Hematopoietic multipotent progenitor cell (in vitro differentiated cells): ENCODE measurements at places on chromosomes 5 and 9.
A peak's percentile ranks its signal among the peaks of the same experiment; 100 is the strongest.

GRCh38 chr5:15983392-15983791 lies 196.2 kb downstream of the MARCHF11 start:
- DNase-seq: no peak

GRCh38 chr5:115262011-115262320 lies 711 bp downstream of the PGGT1B start:
- DNase-seq: no peak

DNA sequence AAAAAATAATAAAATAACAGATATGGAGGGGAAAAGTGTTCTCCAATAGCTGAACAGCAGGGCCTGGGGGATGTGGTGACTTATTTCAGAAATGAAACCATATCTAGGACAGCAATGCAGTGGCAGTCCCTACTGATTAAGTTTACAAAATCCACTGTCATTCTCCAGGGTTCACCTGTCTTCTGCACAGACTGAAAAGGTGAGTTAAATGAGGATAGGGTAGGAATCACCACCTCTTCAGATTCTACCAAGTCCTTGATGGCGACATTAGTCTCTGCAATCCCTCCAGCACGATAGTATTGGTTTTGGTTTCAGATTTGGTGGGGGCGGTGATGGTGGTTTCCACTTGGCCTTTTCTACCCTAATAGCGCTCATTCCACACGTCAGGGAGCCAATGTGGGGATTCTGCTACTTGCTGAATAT lies 32.3 kb upstream of the NPM1 start:
- DNase-seq: no peak

DNA sequence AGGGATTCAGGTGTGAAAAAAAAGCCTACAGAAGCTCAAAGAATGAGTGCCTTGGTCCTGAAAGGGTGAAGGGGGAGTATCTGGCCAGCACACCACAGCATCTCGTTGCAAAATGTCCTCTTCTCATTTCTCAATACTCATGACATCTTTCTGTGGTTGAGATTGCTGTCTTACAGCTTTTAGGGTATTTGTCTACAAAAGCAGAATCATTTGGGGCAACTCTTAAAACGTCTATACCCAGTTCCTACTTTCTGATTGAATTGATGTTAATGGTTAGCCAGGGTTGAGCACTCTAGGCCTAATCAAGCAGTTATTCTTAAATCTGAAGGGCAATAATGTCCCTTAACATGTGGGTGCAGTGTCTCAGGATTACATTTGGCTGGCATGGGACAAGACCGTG lies 21.2 kb upstream of the PCSK5 start:
- DNase-seq: no peak

DNA sequence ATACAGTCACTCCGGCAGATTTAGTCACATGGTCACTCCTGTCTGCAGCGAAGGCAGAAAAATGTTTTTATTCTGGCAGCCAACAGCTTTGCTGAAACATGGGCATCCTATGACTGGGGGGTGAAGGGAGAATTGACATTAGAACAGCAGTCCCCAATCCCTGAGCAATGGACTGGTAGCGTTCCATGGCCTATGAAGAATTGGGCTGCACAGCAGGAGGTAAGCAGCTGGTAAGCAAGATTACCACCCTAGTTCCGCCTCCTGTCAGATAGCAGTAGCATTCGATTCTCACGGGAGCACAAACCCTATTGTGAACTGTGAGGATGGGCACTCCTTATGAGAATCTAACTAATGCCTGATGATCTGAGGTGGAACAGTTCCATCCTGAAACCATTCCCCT lies 93.1 kb upstream of the FTMT start:
- DNase-seq: no peak

DNA sequence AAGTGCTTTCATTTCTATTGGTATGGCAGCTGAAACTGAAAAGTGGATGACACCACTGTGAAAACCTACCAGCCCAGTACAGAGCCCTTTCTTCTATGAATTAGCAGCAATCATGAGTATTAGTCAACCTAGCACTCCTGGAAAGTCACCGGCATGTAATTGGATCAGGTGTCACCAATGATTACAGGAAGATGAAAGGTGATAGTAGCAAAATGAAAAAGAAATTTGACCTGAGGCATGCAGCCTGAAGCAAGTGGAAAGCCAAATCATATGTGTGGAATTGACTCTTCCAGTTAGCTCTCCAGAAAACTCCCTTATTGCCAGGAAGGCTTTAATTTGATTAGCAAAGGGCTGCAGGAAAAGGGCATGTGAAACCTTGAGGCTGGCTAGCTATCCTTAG lies 81.2 kb upstream of the NAA35 start:
- no peak for DNase-seq

DNA sequence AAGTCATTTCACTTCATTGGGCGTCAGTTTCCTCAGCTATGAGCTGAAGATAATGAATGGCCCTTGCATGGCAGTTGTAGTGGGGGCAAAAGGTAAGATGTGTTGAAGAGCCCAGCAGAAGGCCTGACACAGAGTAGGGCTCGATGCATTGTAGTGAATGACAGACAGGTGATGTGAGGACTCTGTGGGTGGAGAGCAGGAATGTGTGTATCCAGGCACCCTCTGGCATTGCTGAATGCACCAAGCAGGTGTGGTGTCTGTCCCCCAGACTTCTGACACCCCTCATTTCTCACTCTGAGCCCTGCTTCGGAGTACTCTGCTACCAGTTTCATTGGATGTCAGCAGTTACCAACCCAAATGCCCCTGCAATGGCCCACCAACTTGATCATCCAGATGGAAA lies 22.4 kb downstream of the LHX2 start:
- no peak for DNase-seq

DNA sequence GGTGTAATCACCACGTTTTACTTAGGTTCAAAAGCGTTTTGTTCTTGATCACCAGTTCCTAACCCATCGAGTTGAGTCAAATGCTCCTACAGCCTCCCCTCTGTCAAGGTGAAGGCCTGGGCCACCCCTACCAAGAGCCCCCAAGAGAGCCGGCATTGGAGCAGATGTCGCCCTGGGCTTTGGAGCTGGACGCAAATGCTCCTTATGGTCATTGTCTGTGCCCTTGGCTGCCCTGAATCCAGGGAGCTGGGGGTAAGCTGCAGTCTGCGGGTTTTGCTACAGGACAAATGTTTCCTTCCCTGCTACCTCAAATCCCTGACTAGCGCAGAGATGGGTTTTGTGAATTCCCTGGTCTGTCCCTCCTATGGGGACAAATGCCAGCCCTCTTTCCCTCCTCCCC lies 4.9 kb downstream of the RNF183 start:
- no peak for DNase-seq

GRCh38 chr5:67315082-67315989 lies 118.7 kb upstream of the CD180 start:
- no peak for DNase-seq

DNA sequence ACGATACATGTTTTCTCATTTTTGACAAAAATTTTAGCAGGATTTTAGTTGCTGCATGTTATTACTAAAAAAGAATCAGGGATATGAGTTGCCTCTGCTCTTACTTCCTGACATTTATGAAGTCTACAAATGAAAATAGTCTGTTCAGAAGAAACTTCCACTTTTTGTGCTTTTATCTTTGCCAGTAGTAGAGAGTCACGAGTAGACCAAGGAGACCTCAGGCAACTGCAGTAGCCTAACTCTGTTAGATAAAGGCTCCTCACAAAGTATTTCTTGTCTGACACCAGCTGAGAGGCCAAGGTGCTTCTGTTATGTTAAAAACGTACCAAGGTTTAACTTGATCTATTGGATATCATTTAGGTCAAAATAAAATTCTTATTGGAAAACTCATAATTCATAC lies 333.9 kb downstream of the NR2F1-AS1 start:
- no peak for DNase-seq

GRCh38 chr9:89963280-89963679 lies 358.5 kb downstream of the GADD45G start:
- no peak for DNase-seq

DNA sequence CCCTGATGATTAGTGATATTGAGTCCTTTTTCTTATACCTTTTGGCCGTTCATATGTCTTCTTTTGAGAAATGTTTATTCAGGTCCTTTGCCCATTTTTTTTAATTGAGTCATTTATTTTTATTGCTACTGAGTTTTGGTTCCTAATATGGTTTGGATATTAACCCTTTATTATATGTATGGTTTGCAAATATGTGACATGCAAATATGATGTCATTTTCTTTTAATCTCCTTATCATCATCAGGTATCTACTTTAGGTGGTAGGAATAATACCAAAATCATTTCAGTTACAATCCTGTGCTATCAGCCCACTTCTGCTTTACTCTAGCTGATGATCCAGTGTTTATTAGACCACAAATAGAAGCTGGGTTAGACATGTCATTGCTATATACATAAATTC lies 102.3 kb upstream of the TRPC7 start:
- DNase-seq: no peak

GRCh38 chr9:21585756-21586752 lies 103.9 kb upstream of the IFNE start:
- no peak for DNase-seq

GRCh38 chr5:60333005-60333571 lies 366.9 kb downstream of the DEPDC1B start:
- DNase-seq: no peak

- DNase-seq: no peak
Measured at GRCh38 chr5:143432658-143433239, 29.3 kb upstream of the NR3C1 start.

GRCh38 chr9:91474656-91475055 lies 51.0 kb upstream of the NFIL3 start:
- DNase-seq: no peak

DNA sequence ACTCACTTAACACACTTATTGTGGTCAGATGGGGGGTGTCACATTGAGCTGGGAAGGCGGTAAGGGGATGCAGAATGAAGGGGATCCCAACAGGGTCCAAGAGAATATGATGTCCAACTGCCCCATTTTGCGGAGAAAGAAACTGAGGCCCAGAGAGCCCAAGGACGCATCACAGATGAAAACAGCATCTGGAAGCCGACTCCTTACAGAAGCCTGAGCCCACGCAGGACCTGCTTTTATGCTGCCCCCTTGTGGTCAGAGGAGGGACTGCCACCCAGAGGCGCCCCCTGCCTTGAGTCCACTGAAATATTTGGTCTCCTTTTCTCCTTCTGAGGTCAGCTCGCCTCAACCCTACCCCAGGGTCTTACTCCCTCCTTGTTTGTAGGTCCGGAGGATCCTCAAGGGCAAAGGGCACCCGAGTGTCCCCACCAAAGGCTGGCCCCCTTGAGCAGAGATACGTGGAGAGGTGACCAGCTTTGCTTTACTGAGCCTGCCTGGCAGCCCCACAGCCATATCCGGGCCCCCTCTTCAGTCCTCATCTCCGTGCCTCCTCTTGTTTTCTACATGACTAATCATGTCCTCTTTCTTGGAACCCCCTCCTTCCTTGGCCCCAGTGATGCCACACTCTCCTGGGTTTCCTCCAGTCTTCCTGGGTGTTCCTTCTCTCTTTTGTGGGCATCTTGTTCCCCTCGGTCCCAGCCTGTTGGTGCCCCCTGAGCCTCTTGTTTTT lies 30.0 kb upstream of the TTLL11 start:
- peak; percentile 58 for DNase-seq

DNA sequence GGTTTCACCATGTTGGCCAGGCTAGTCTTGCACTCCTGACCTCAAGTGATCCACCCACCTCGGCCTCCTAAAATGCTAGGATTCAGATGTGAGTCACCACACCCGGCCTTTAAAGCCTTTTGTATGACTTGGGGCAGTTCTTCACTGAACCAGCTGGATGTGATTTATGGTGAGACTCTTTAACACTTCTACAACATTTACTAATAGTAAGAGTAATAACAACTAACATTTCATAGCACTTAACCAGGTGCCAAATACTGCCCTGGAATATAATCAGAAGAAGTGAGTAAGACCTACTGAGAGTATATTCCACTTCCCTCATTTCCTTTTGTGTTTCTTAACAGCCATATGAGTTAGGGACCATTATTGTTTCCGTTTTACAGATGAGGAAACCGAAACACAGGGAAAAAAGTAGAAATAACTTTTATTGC lies 10.0 kb downstream of the ZSWIM6 start:
- no peak for DNase-seq

DNA sequence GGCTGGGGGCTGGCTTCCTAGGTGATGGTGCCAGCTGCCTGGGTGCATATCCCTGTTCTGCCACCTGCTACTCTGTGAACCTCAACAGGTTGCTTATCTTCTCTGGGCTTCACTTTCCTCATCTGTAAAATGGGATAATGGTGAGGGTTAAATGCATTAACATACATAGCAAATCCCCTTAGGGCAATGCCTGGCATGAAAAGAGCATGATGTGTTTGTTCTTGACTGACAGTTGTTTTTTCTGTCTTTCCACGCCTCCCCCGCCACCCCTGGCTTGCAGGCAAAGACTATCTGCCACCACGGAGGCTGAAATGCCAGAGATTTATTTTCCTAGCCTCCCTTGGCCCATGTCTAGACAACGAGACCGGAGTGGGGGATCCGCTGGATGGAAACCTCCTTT lies 280.5 kb downstream of the NSG2 start:
- DNase-seq: no peak

DNA sequence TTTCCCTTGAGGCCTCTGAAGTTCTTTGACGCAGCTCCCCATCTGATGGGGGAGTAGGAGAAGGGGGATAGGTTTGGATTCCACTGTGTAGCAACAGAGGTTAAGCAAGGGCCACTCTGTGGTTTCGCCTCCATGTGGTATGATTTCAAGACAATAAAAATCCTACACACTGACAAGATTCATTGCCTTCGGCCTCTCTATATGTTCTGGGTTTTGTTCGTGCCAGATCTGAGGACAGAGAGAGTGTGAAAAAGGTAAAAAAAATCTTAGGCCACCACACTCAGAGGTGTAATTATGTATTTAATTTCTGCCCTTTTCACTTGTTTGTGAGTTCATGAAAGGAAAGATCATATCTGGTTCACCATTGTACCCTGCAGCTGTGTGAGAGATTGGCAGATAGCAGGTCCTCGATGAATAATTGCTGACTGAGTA lies 715.2 kb upstream of the ZNF608 start:
- DNase-seq: no peak

- peak; percentile 74 for DNase-seq
Measured at GRCh38 chr9:137445275-137445807, 4.2 kb upstream of the ENTPD8 start.

- no peak for DNase-seq
Measured at GRCh38 chr5:40260361-40260760, 419.4 kb upstream of the PTGER4 start.

DNA sequence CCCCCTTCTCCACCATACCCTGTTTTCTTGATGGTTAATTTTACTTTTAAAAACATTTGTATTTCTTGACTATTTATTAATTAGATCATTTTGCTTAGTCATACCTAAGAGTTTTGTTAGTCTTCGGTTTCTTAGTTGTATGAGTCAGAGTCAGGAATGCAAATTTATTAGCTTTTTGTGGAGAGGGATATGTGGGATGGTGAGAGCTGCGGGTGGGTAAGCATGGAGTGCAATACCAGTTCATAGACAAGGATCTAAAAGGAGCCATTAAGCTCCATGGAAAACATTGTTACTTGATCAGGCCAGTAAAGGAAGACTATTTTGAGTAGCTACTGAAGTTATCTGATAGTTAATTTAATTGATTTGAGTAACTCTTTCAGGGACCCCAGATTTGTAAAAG lies 77.5 kb downstream of the ZSWIM6 start:
- no peak for DNase-seq
